Cardiac muscle cell (in vitro differentiated cells and primary cell): ENCODE measurements at places on chromosomes 5 and 9. TPM values are rescaled to one million over a fixed set of nuclear protein-coding genes. Genes with fewer than 3 reads are reported as not detected.

DNA sequence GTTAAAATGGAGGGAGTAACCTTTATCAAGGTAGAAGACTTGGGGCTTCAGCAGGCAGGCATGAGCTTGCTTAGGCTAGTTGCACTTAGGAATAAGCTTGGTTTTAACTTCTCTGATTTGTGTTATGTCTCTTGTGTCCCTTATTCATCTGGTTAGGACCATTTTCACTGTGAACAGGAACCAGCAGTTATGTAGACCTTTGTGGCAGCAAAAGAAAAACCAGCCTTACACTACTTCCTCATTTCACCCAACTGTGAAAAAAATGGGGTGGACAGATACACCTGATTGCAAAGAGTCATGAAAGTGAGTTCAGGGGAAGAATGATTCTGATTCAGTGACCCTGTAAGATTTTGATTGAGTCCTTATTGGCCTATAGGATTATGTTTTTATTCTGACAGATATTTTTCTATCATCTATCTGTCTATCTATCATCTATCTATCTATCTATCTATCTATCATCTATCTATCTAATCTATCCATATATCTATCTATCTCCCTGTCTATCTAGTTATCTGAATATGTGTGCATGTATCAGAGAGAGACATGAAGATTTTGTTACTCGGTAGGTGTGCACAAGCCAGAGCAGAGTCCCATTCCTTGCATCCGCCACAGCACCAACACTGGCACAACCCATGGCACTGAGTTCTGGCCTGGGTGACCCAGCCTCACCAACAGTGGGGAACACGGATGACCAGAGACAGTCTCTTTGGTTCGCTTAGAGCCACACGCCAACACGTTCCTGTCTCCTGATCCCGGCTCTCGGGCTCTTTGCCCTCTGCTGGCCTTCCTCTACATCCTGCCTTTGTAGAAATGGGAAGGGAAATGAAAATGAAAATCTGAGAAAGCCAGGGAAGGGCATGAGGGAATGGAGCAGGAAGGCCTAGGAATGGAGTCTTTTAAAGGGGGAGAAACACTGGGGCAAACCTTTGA is 1.3 kb upstream of the ZNF366 start:
- H3K27ac ChIP-seq = no peak overlapping the region
- peaks cover 5% of the 10 kb centered on the region for H3K4me1 ChIP-seq
- DNase-seq = no peak
- no peaks in the 10 kb centered on the region for H3K27me3 ChIP-seq
- no peak overlapping the region for H3K4me3 ChIP-seq

GRCh38 chr5:116448870-116449427 is 125.7 kb downstream of the SEMA6A start:
- no peak overlapping the region for H3K27ac ChIP-seq
- H3K4me3 ChIP-seq = no peak overlapping the region
- no peak for DNase-seq
- H3K4me1 ChIP-seq = peaks cover 30% of the 10 kb centered on the region
- peaks cover 11% of the 10 kb centered on the region for H3K36me3 ChIP-seq

DNA sequence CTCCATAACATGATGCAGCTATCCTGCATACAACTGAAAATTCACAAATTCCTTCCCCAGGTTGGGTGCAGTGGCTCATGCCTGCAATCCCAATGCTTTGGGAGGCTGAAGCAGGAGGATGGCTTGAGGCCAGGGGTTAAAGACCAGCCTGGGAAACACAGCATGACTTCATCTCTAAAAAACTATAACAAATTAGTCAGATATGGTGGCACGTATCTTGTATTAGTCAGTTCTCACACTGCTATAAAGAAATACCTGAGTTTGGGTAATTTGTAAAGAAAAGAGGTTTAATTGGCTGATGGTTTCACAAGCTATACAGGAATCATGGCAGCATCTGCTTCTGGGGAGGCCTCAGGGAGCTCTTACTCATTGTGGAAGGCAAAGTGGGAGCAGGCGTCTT is 56.4 kb upstream of the DAPK1 start:
- no peaks in the 10 kb centered on the region for H3K27me3 ChIP-seq
- DNase-seq = no peak
- no peaks in the 10 kb centered on the region for H3K4me1 ChIP-seq
- H3K27ac ChIP-seq = no peak overlapping the region
- H3K4me3 ChIP-seq = no peak overlapping the region

DNA sequence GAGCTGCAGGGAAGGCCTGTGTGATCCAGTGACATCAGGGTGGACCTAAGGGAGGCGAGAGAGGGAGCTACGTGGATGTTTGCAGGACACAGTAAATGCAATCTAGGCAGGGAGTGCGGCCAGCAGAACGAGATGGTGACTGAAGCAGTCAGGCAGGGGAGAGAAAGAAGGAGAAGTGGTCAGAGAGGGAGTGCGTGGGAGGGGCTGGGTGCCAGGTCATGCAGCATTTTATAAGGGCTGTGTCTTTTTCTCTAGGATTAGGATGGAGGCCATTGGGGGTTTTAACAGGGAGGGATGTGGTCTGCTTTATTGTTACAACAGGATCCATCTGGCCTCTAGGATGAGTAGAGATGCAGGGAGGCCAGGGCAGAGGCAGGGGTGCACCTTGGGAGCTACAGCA is 80.4 kb downstream of the DCP2 start:
- H3K27me3 ChIP-seq = no peaks in the 10 kb centered on the region
- peaks cover 25% of the 10 kb centered on the region for H3K36me3 ChIP-seq
- H3K4me1 ChIP-seq = peaks cover 7% of the 10 kb centered on the region
- no peak overlapping the region for H3K27ac ChIP-seq
- no peak for DNase-seq
- no peak overlapping the region for H3K4me3 ChIP-seq

- H3K36me3 ChIP-seq = no peaks in the 10 kb centered on the region
- peak overlapping the region; percentile 30 for H3K27ac ChIP-seq
- no peak overlapping the region for H3K4me3 ChIP-seq
- no peaks in the 10 kb centered on the region for H3K27me3 ChIP-seq
- peaks cover 31% of the 10 kb centered on the region for H3K4me1 ChIP-seq
- DNase-seq = no peak
These were observed 101.7 kb downstream of the LMNB1 start for GRCh38 chr5:126878634-126879033.

- H3K27me3 ChIP-seq = no peaks in the 10 kb centered on the region
- H3K4me3 ChIP-seq = no peak overlapping the region
- H3K4me1 ChIP-seq = no peaks in the 10 kb centered on the region
- no peak overlapping the region for H3K27ac ChIP-seq
- no peaks in the 10 kb centered on the region for H3K36me3 ChIP-seq
These were observed 346.5 kb upstream of the MEF2C start for GRCh38 chr5:89229331-89230070.

GRCh38 chr5:59245198-59245597 is 648.3 kb downstream of the PDE4D start:
- DNase-seq = no peak
- no peaks in the 10 kb centered on the region for H3K27me3 ChIP-seq
- H3K4me3 ChIP-seq = no peak overlapping the region
- H3K36me3 ChIP-seq = no peaks in the 10 kb centered on the region

DNA sequence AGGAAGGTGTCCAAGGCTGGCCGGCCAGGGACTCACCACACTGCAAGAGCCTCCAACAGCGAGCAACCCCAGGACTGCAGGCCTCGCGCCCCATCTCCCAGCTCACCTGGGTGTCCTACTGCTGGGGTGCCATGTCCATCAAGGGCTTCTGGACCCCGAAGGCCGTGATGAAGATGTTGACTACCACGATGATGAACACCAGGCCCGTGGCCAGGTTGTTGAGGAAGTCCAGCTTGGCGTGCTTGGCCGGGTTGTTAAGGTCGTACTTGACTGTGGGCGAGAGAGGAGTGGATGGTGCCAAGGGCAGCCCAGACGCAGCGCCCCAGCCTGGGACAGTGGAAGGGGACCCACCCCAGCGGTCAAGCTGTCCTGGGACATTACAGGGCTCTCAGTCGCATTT is 9.3 kb downstream of the NINJ1 start:
- H3K4me3 ChIP-seq = no peak overlapping the region
- H3K27ac ChIP-seq = no peak overlapping the region
- H3K36me3 ChIP-seq = no peaks in the 10 kb centered on the region
- no peaks in the 10 kb centered on the region for H3K27me3 ChIP-seq
- H3K4me1 ChIP-seq = peaks cover 12% of the 10 kb centered on the region

DNA sequence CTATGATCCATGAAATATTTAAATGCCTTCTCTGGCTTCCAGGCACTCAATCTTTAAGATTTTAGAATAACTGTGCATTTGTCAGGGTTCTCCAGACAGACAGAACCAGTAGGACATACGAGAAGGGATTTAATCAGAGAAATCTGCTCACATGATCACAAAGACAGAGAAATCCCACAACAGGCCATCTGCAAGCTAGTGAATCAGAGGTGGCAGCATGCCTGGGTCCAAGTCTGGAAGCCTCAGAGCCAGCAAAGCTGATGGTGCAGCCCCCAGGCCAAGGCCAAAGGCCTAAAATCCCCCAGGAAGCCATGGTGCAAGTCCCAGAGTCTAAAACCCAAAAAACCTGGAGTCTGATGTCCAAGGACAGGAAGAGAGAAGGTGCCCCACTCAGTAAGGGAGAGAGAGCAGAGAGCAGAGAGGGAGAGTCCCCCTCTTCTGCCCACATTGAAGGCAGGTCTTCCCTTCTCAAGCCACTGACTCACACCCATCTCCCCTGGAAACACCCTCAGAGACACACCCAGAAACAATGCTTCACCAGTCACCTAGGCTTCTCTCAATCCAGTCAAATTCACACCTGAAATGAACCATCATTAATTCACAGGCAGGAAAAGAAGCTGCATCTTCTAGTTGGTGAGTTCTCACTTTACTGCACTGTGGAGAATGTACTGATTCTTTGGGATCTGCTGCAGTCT is 48.7 kb downstream of the CAMSAP1 start:
- H3K36me3 ChIP-seq = no peaks in the 10 kb centered on the region
- no peak overlapping the region for H3K27ac ChIP-seq
- H3K4me3 ChIP-seq = no peak overlapping the region
- DNase-seq = no peak
- no peaks in the 10 kb centered on the region for H3K27me3 ChIP-seq

DNA sequence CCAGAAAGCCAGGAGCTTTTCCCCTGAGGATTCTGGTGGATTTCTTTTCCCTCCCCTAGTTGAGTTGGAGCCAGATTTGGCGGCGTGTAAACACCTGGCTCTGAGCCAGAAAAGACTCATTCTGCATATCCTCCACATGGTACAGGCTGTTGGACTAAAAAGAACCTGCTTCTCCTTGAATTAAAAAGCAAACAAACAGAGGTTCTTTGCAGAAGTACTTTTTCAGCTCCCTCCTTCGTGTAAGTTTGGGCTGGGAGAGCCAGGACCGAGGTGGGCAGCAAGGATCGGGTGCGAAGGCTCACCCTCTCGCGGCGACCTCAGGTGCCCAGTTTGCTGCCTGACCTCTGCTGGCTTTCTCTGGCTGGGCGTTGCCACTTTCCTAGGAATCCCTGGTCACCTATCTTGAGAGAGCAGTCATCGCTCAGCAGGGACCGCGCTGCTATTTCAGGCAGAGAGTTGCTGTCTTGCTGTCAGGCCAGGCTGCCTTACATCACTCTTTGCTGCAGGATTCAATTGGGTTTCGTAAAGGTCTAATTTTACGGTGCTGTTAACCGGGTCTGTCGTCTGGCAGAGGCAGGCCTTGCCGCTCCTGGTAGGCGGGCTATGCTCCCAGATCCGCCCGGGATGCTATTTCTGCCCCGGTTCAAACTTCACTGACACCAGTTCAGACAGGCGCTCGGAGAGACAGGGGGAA is 3.2 kb downstream of the PAPPA start:
- peak; percentile 88 for DNase-seq
- H3K4me3 ChIP-seq = peak overlapping the region; percentile 18
- no peaks in the 10 kb centered on the region for H3K36me3 ChIP-seq
- H3K27me3 ChIP-seq = peaks cover 27% of the 10 kb centered on the region

DNA sequence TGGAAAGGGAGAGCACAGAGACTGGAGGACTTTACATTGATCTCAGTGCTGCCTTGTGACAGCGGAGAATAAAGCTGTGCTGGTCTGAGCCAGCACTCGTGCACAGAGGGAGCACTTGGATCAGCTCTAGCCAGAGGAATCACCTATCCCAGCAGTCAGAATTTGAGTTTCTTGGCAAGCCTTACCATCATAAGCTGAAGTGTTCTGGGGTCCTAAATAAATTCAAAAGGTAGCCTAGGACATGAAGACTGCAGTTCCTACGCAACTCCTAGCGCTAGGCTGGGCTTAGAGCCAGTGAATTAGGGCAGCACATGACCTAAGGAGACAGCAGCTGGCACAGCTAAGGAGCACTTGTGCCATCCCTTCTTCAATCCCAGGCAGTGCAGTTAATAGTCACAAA is 119.5 kb downstream of the HMHB1 start:
- DNase-seq = no peak
- no peak overlapping the region for H3K4me3 ChIP-seq
- H3K36me3 ChIP-seq = no peaks in the 10 kb centered on the region
- H3K4me1 ChIP-seq = no peaks in the 10 kb centered on the region

GRCh38 chr5:17143335-17143734 is 74.1 kb upstream of the BASP1 start:
- no peaks in the 10 kb centered on the region for H3K4me1 ChIP-seq
- H3K27ac ChIP-seq = no peak overlapping the region
- no peaks in the 10 kb centered on the region for H3K36me3 ChIP-seq
- no peak overlapping the region for H3K4me3 ChIP-seq
- H3K27me3 ChIP-seq = no peaks in the 10 kb centered on the region

DNA sequence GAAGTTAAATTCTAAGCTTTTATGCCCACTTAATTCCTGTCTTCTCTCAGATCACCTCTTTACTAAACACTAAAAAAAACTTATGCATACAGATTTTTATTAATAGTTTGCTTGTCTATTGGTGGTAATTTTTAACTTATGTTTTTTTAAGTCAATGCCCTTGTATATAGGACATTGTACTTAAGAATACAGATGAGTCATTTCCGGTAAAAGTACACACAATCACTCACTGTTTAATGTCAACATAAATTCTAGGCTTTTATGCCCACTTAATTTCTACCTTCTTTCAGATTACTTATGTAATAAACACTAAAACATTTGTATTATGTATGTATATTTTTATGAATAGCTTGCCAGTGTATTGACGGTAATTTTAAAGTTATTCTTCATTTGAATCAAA is 872.8 kb upstream of the CDH9 start:
- no peak overlapping the region for H3K27ac ChIP-seq
- no peaks in the 10 kb centered on the region for H3K36me3 ChIP-seq
- H3K4me1 ChIP-seq = no peaks in the 10 kb centered on the region
- H3K4me3 ChIP-seq = no peak overlapping the region

DNA sequence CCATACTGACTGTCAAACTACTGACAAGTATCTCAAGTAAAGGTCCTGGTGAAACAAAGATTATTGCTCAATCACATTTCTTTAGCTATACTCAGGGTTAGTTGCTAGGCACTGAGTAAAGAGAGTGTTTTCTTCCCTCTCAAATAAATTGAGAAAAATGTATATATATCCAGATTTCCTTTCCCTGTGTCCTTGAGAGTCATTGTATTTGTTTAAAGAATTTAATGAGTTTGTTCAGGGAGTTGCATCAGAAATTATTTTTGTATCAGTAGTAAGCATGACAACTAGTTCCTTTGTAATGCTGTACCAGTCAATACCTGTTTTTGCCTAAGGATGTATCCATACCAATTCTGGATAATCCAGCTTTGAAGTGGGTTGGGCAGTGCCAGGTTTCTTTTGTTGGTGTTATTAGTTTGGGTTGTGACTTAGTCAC is 3.2 kb upstream of the ANKHD1 start:
- H3K4me1 ChIP-seq = no peaks in the 10 kb centered on the region
- no peaks in the 10 kb centered on the region for H3K36me3 ChIP-seq
- no peaks in the 10 kb centered on the region for H3K27me3 ChIP-seq
- peak; percentile 28 for DNase-seq

- no peaks in the 10 kb centered on the region for H3K4me1 ChIP-seq
- no peaks in the 10 kb centered on the region for H3K27me3 ChIP-seq
- H3K36me3 ChIP-seq = no peaks in the 10 kb centered on the region
- no peak overlapping the region for H3K4me3 ChIP-seq
- DNase-seq = no peak
- H3K27ac ChIP-seq = no peak overlapping the region
These were observed 159.0 kb downstream of the TUSC1 start for GRCh38 chr9:25519286-25519685.

FOXD4L5 gene
- 0.20 TPM in 1 of 2 replicates, not detected in the other for polyA plus RNA-seq

TICAM2 gene
- polyA plus RNA-seq = 0.22 and 0.54 TPM in 2 replicates
